Hypothalamus (tissue), 51 donors: ENCODE measurements at places on chromosomes 16 and 17.
A peak's percentile ranks its signal among the peaks of the same experiment; 100 is the strongest.

DNA sequence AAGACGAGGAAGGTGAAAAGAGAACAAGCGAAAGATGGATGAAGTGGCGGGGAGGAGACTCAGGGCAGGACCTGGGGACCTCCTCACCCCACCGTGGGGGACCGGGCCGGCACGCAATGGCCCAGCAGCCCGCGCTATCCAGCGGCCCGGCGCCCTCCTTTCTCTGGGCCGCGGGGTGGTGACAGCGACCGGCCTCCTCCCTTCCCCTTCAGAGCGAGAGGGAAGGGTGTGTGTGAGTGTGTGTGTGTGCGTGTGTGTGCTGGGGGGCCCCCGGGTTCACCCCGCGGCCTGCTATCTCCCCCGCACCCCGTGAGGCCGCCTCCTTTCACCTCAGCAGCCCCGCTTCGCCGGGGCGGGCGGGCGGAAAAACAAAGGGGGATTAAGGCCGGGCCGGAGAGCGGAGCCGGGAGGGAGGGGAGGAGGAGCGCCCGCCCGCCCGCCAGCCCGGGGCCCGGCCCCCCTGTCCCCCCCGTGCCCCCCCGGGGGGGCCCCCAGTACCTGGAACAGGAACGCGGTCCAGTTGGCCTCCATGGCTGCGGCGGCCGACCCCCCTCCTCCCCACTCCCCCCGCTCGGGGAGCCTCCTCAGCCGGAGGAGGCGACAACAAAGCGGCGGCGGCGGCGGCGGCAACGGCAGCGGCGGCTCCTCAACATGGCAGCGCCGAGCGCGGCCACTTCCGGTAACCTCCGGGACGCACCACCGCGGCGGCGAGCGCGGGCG, at the start of gene VEZF1:
Gene VEZF1 (minus strand): TSS at position 674 of the 720 bp plus-strand sequence. CDS start 143 bp downstream, at position 531.
- peak; percentile 73 for DNase-seq

- no peak for DNase-seq
Measured at GRCh38 chr16:54512467-54512995, 225.9 kb upstream of the IRX3 start.

GRCh38 chr16:80541306-80541694, 507 bp downstream of the DYNLRB2 start:
- DNase-seq, result no peak

GRCh38 chr17:17395885-17396284, 80.9 kb upstream of the MED9 start:
- DNase-seq, result no peak

GRCh38 chr17:35923609-35924114, 6.9 kb downstream of the RDM1 start:
- no peak for DNase-seq

GRCh38 chr16:31063843-31064611, 10.0 kb downstream of the ZNF668 start:
- DNase-seq, result no peak

DNA sequence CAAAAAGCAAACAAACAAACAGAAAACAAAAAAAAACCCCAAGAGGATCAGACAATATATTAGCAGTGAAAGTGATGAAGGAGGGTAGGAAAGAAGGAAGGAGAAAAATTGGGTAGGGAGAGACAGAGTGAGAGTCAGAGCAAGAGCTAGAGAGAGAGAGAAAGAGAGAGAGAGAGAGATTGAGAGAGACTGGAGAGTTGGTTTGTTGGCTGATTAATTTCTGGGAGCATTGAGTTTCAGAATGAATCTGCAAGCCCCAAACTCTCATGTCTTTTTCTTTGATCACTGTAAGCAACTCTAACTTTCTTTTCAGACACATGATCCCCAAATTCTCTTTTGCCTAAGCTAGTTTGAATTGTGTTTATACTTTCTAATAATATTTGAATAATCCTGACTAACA, 388.1 kb downstream of the SHISA9 start:
- no peak for DNase-seq

- DNase-seq, result no peak
Measured at GRCh38 chr16:3032624-3033023, 4.1 kb downstream of the BICDL2 start.

GRCh38 chr17:358491-359151, 6.0 kb upstream of the RPH3AL start:
- DNase-seq, result no peak

DNA sequence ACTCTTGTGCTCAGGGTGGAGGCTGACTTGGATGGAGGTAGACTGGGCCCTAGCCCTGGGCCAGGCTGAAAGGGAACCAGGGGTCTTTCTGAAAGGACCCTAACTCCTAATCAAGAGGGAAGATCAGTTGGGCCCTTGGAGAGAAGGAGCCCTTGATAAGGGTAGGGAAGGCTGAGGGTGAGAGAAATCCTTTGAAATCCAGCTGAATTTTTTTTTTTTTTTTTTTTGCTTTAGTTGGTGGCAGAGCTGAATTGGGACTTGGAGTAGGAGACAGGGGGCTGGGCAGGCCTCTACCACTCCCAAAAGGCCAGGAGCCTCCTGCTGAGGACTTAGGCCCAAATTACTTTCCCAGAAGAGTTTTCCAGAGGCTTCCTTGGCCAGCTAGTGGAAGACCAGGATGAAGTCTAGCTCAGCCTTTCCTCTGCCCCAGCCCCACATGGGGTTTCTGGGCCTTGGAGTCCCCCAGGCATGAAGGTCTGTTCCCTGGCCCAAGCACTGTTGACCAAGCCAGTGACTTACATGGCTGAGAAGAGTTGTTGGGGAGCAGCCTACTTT, 643 bp upstream of the HOXB3 start:
- DNase-seq, result no peak

DNA sequence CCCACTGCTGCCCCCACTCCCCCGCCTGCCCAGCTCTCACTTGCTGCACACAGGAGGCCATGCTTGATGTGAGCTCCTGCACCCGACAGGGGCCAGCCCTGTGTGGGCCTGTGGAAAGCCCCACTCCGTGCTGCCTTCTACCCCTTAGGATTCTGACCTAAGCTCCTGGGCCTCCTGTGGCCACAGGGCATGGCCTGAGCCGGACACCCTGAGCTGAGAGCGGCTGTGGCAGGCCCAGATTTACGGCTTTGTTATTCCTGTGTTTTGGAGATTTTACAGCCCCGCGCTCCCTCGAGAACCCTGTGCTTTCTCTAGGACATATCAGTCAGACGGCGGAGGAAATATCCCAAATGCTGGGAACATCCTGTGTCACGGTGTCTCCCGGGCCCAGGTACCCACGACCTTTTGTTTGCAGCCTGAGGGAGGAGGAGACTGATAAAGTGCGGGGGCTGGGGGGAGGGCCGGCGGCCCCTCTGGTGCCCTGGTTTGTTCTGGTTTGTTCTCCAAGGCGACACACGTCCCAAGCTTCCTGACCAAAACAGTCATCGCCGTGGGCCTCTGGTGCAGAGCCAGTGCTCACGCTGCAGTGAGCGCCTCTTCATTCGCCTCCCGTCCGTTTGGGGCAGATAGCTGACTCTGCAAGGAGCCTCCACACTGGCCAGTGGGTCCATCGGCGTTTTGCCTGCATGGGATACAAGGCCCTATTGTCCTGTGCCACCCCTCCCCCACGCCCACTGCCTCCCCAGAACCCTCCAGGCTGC, 363.4 kb downstream of the C16orf95 start:
- DNase-seq, result no peak

DNA sequence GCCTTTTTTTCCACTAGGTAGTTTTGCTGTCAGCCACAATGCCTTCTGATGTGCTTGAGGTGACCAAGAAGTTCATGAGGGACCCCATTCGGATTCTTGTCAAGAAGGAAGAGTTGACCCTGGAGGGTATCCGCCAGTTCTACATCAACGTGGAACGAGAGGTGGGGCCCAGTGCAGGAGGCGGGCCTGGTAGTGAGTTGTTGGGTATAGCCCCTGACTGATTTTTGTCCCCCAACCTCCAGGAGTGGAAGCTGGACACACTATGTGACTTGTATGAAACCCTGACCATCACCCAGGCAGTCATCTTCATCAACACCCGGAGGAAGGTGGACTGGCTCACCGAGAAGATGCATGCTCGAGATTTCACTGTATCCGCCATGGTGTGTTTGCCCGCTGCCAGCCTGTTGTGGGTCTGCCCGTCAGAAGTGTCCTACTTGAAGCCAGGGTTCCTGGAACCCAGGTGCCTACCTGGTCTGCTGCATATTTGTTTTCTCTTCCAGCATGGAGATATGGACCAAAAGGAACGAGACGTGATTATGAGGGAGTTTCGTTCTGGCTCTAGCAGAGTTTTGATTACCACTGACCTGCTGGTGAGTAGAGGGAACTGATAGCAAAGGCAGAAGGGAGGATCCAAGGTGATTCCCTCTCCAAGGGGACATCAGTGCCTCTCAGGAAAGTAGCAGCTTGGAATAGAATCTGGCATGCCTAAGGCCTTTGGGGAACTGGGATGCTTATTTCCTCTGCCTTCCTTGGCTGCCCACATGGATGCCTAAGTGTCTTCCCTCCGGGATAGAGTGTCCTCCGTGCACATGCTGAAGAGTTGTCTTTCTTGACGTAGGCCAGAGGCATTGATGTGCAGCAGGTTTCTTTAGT, 1.9 kb upstream of the CD68 start:
- DNase-seq, result no peak

GRCh38 chr16:63614429-63614828, 1507.4 kb downstream of the CDH11 start:
- no peak for DNase-seq

GRCh38 chr16:78843978-78844377, 744.5 kb downstream of the WWOX start:
- no peak for DNase-seq
